ENCODE measurements at places on chromosomes 4 and X.

DNA sequence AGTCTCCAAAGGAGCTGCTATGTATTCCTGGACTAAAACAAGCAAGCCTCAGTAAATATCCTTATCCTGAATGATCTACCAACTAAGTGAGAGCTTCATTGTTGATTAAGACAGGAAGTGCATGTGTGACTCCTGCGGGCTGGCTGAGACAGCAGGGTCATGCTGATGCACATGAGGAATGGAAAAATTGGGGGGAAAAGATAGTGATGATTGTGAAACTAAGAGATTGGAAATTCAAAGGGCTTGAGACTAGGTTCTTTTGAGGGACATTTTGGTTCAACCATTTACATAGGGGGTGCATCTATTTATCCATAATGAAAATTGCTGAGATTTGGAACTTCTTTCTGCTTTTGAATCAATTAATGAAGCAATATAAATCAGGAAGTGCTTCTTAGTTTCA is 61.1 kb upstream of the C1QTNF7 start:
- DNase-seq: no peak

DNA sequence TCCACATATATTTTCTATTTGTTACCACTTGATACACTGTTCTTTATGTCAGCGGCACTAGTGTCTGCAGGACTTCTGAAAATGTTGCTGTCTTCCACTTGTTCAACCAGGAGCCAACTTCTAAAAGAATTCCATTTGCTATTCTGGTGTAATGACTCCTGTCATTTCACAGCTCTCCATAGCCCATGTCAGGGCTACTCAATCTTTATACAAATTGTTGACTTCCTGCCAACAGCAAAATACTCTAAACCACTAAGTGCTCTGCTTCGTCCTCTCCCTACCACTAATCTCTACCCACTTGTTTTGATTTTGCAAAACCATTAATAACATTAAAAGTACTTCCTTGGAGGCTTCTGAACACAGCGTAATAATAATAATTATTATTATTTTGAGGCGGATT is 7.2 kb downstream of the CTSO start:
- no peak for DNase-seq

DNA sequence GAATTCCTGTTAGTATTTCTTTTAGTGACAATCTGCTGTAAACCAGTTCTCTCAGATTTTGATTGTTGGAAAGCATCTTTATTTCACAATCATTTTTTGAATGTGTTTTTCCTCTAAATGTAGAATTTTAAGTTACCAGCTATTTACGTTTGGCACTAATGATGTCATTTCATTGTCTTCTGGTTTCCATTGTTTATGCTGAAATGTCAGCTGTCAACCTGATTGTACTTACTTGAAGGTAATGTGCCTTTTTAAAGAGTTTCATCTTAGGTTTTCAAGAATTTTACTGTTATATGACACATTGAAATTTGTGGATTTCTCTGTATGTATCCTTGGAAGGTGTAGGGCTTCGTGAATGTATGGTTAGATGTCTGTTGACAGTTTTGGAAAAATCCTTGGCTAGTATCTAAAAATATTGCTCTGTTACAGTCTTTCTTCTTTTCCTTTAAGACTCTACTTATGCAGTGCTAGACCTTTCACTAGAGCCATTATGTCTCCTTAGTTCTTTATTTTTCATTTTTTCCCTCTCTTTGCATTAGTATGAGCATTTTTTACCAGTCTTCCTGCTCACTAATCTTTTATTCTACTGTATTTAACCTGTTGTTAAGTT is 30.4 kb downstream of the SMAD1 start:
- DNase-seq: no peak

- DNase-seq: no peak
Observed at GRCh38 chr4:182826391-182826790, 90.8 kb downstream of the DCTD start.

GRCh38 chrX:74924449-74925224 is 615 bp downstream of the NEXMIF start:
- peak; percentile 73 for DNase-seq

DNA sequence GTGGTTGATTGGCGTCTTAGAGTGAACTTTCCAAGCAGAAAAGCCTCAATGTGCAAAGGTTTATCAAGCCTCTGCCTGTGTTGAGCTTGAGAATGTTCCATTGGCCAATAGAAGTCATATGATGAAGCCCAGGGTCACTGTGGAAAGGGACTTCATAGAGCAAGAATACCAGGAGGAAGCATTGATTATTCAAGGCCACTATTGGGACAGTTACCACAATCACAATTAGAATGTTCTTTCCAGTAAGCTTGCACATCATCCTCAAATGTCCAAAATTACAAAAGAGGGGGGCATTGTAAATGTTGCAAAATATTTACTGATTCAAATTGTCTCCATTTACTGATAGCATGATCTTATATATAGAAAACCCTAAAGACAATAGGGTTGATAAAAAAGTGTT is 32.9 kb upstream of the NDP start:
- DNase-seq: no peak

GRCh38 chrX:147183161-147183560 is 368.6 kb upstream of the CXorf51A start:
- DNase-seq: no peak

DNA sequence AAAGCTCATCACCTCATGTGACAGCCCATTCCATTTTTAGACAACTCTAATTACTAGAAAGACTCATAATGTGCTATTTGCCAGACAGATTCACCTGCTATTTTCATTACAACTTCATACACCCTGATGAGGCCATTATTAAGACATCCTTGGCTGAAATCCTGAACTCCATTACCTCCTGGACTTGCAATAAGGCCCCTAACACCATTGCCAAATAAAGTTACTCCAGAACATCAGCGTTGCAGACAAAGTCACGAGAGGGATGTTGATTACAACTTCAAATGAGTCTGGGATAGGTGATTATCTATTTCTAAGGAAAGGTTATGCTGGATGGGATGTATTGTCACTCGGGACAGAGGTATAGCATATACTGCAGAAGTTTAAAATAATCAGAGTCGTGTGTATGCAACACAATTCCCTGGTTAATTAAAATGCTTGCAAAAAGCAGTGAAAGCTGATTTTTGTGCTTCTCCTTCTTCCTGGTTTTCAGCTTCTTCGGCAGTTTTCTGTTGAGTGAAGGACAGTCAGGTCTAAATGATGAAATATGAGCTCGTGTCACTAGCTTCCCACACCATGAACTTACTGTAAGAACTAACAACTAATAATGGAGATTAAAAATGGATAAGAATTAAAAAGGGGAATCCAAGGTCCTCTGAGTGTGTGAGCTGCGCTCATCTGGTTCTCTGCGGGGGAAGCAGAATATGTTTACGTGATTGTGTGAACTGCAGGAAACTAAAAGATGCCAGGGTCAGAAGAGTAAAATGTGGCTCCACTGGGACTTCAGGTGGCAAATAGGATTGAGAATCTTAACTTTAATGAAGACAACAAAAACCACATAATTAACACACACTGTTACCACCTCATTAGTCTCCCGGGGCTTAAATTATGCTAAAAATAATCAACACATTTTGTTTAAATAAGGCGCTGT is 17.6 kb upstream of the SOD3 start:
- DNase-seq: no peak

GRCh38 chr4:148051403-148051802 is 319.5 kb downstream of the ARHGAP10 start:
- DNase-seq: no peak

- no peak for DNase-seq
Observed at GRCh38 chrX:100341142-100341510, 68.9 kb downstream of the PCDH19 start.

- DNase-seq: no peak
Observed at GRCh38 chrX:65971151-65971550, 68.7 kb downstream of the VSIG4 start.

DNA sequence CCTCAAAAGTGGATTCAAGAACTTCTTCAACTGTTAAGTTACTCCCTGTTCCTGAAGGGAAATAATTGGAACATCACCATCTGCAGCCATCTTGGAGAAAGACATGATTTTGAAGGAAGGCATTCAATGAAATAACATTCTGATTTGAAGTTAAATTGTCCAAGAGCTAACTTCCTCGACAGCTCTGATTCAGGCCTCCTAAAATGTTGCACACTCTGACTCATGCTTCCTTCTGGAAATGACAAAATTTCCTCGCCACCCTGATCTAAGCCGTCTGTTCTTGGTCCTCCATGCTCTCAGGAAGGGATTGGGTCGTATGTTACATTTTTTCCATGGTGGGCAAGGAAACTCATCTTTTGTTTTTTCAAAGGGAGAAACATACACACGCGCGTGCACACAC is 496.9 kb upstream of the DIPK2B start:
- DNase-seq: no peak

DNA sequence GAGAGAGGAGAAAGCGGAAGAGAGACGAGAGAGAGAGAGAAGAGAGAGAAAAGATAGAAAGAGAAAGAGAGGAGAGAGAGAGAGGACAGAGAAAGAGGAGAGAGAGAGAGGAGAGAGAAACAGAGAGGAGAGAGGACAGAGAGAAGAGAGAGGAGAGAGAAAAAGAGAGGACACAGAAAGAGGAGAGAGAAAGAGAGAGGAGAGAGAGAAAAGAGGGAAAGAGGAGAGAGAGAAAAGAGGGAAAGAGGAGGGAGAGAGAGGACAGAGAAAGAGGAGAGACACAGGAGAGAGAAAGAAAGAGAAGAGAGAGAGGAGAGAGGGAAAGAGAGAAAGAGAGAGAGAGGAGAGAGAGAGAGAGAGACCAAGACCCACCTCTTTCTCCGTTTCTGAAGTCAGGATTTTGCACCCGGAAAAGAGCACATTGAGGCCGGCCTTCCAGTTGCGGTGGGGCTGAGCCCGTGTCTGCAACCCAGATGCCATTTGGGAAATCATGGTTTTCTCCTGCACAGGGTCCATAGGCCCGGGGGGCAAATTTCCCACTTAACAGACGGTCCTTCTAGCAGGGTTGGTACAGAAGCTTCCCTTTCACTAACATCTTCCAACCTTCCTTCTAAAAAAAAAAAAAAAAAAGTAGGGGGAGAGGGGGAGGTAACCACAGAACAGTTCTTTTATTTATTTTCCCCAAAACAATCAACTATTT is 60.9 kb downstream of the CRLF2 start:
- no peak for DNase-seq

DNA sequence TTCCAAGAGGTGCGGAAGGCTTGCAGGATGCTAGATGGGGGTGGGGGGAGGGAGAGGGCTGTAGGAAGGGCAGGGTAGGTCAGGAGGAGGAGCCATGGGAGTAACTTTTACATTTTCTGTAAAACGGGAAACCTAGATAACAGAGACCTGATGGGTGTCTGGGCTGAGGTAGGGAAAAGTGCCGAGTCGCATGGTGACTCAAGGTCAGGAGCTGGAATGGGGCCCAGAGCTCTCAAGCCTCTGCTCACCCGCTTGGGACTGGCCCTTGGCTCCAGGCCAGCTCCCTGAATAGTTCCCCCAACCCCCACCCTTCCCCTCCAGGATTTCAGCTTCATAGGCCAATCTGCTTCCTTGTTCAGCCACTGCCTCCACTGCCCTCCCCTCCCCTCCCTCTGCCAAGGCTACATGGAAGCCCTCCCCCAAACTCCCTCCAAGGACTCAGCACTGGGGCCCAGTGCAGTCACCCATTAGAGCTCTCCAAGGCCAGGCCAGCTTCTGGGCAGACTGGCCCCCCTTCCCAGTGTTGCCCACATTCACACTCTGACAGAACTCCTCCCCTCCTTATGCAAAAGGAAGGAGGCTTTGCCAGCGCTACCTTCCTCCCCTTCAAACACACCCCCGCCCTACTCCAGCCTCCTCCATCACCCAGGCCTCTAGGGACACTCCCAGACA is 43.6 kb downstream of the TSC22D3 start:
- no peak for DNase-seq

- no peak for DNase-seq
Observed at GRCh38 chrX:13094828-13095341, 50.5 kb upstream of the FAM9C start.

DNA sequence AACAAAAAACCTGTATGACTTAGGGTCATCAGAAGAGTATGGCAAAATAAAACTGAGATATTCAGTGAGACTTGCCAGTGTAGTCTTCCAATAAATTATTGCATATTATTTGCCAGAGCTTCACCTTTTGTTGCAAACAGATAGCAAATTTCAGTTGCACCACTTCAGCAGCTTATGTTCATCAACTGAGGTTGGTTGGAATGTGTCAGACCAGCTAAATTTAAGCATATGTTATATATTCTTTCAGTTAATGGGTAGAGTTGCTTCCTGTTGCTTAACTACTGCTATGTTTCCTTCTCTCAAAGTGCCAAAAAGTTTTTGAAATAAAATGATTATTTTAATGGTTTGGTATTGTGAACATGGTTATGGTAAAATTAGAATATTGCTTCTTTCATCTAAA is 61.5 kb downstream of the GALNT7 start:
- no peak for DNase-seq

- no peak for DNase-seq
Observed at GRCh38 chr4:104589264-104589868, 94.7 kb upstream of the CXXC4 start.

DNA sequence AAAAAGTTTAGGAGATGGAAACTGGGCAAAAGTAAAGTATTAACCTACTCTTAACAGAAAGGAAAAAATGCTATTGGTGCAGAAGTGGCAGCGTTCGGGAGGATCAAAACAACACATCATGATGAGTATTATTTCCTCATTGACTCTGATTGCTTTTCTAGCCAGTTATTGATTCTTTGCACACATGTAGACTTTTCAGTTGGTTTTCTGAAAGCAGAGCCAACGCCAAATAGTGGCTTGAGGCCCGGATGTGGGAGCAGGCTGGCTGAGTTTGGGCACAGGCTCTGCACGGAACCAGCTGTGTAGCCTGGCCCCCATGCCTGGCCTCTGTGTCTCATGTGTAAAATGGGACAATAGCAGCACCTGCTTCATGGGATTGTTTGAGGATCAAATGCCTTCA is 21.8 kb downstream of the STOX2 start:
- DNase-seq: no peak

DNA sequence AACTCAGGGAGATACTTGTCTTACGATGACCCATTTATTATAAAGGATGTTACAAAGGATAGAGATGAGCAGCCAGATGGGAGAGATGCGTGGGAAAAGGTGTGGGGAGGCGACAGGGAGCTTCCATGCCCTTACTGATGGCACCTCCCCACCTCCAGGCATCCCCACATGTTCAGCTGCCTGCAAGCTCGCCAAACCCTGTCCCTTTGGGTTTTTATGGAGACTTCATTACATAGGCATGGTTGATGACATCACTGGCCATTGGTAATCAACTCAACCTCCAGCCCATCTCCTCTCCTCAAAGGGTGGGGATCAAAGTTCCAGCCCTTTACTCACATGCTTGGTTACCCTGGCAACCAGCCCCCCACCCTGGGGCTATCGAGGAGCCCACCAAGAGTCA is 29.4 kb upstream of the SLC2A9 start:
- no peak for DNase-seq

GRCh38 chr4:138053641-138054301 is 188.4 kb downstream of the SLC7A11 start:
- no peak for DNase-seq

DNA sequence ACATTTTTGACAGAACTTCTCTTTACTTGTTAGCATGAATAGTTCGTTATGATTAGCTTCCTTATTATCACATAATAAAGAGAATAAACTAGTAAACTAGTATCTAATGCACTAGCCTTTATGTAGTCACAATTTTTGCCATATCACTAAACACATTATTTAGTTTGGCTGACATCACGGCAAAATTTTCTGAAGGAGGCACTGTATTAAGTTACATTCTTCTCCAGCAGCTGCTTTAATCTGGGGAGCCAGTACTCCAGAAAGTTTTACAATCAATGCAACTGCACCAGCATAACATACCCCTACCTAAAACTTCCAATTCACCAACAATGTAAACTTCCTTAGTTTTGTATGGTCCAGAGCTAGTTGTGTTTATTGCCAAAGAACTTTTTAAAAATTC is 87.8 kb downstream of the FIP1L1 start:
- no peak for DNase-seq

All from D341Med (cell line).